ENCODE measurements at places on chromosomes 7 and 10. TPM values are rescaled to one million over a fixed set of nuclear protein-coding genes. Genes with fewer than 3 reads are reported as not detected.

GRCh38 chr10:24479806-24480205 is 243.9 kb downstream of the ARHGAP21 start:
- H3K4me3 ChIP-seq, result no peak overlapping the region
- no peak for DNase-seq
- H3K27ac ChIP-seq, result no peak overlapping the region
- H3K27me3 ChIP-seq, result no peaks in the 10 kb centered on the region
- no peaks in the 10 kb centered on the region for H3K4me1 ChIP-seq
- H3K36me3 ChIP-seq, result no peaks in the 10 kb centered on the region

DNA sequence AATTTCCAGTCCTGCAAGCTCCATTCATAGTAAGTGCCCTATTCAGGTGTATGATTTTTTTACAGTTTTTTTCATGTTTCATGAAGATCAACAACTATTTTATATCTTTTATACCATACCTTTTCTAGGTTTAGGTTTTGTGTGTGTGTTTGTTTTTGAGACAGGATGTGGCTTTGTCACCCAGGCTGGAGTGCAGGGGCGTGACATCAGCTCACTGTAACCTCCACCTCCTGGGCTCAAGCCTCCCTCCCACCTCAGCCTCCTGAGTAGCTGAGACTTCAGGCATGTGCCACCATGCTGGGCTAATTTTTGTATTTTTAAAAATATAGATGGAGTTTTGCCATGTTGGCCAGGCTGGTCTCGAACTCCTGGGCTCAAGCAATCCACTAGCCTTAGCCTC is 35.0 kb downstream of the ARMH3 start:
- H3K27ac ChIP-seq, result no peak overlapping the region
- H3K27me3 ChIP-seq, result no peaks in the 10 kb centered on the region
- no peaks in the 10 kb centered on the region for H3K4me1 ChIP-seq

- H3K4me1 ChIP-seq, result no peaks in the 10 kb centered on the region
- no peak for DNase-seq
- H3K4me3 ChIP-seq, result no peak overlapping the region
- no peaks in the 10 kb centered on the region for H3K36me3 ChIP-seq
Observed at GRCh38 chr7:83593921-83594475, 54.9 kb downstream of the SEMA3E start.

- H3K27ac ChIP-seq, result peak overlapping the region; percentile 85
- no peaks in the 10 kb centered on the region for H3K36me3 ChIP-seq
- peaks cover 41% of the 10 kb centered on the region for H3K27me3 ChIP-seq
- DNase-seq, result no peak
- H3K4me3 ChIP-seq, result peak overlapping the region; percentile 55
Observed at GRCh38 chr10:30057421-30057841, 2.0 kb downstream of the JCAD start.

The MKI67 gene
- 6.9 TPM for total RNA-seq

DNA sequence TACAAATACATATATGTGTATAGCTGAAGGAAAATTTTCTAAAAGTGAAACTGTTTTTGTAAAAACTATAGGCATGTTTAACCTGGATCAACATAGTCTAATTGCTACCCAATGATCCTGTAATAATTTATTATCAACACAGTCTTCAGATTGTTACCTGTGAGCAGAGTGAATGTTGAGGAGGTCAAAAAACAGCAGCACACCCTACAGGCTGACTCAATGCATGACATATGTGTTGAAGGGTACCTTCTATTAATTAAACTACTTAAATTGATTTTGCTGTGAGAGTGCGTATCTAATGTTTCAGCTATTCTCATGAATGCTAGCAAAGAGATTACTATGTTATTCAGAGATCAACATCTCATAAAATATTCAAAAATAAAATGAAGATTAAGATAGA is 411.4 kb downstream of the TNS3 start:
- H3K4me3 ChIP-seq, result no peak overlapping the region
- H3K27me3 ChIP-seq, result no peaks in the 10 kb centered on the region
- H3K36me3 ChIP-seq, result no peaks in the 10 kb centered on the region
- no peak overlapping the region for H3K27ac ChIP-seq
- DNase-seq, result no peak
- H3K4me1 ChIP-seq, result no peaks in the 10 kb centered on the region
